Uterine smooth muscle cell (primary cell): ENCODE measurements at places on chromosomes 7 and 10. TPM values are rescaled to one million over a fixed set of nuclear protein-coding genes. Genes with fewer than 3 reads are reported as not detected.

Gene CPEB3
- total RNA-seq, result 0.55 and 1.6 TPM in 2 replicates

Gene ZNF853
- total RNA-seq, result 1.2 and 3.9 TPM in 2 replicates

Gene VKORC1L1
- total RNA-seq, result 14.4 and 16.6 TPM in 2 replicates

Gene CCDC172
- total RNA-seq, result not detected in 2 replicates

Gene SUN3
- not detected in 2 replicates for total RNA-seq

Gene NRCAM
- 0.33 and 0.62 TPM in 2 replicates for total RNA-seq

Gene STEAP1B
- total RNA-seq, result 10.7 and 23.6 TPM in 2 replicates

Gene ECD
- total RNA-seq, result 30.0 and 32.1 TPM in 2 replicates

Gene NKX1-2
- total RNA-seq, result not detected in 2 replicates

Gene PDE1C
- total RNA-seq, result 0.12 and 0.33 TPM in 2 replicates

Gene UNCX
- total RNA-seq, result not detected in 2 replicates

Gene ANAPC16
- 28.3 and 39.5 TPM in 2 replicates for total RNA-seq

Gene SORBS1
- total RNA-seq, result 0.55 and 0.75 TPM in 2 replicates

Gene ETV1
- total RNA-seq, result 17.2 and 25.7 TPM in 2 replicates

Gene FANK1
- total RNA-seq, result 2.2 and 3.7 TPM in 2 replicates
